ENCODE measurements at places on chromosomes 3 and 15.

DNA sequence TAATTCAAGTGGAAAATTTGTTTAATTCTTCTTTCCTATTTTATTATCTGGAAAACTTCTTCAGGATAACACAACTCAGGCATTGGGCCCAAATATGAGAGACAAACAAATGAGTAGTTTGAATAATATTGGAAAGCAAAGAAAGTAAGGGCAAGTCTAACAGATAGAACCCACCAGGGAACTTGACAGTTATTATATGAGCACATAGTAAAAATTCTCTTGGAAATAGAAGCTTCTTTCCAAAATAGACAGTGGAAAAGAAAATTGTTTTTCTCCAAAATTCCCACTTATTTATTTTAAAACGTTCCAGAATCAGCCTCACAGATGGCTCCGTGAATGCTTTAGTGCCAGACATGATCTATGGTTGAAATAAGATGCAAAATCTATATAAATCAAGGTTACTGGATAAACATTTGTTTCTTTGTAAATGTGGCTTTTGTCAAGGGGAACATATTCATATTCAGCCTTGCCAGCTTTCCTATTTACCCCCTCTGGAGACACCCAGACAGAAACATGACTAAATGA, 23.9 kb downstream of the LDHAL6B start:
- no peak for DNase-seq

- no peak for DNase-seq
Measured at GRCh38 chr3:108404368-108404767, 106.0 kb downstream of the MYH15 start.

GRCh38 chr15:73237910-73238309, 130.8 kb downstream of the HCN4 start:
- DNase-seq, result no peak

DNA sequence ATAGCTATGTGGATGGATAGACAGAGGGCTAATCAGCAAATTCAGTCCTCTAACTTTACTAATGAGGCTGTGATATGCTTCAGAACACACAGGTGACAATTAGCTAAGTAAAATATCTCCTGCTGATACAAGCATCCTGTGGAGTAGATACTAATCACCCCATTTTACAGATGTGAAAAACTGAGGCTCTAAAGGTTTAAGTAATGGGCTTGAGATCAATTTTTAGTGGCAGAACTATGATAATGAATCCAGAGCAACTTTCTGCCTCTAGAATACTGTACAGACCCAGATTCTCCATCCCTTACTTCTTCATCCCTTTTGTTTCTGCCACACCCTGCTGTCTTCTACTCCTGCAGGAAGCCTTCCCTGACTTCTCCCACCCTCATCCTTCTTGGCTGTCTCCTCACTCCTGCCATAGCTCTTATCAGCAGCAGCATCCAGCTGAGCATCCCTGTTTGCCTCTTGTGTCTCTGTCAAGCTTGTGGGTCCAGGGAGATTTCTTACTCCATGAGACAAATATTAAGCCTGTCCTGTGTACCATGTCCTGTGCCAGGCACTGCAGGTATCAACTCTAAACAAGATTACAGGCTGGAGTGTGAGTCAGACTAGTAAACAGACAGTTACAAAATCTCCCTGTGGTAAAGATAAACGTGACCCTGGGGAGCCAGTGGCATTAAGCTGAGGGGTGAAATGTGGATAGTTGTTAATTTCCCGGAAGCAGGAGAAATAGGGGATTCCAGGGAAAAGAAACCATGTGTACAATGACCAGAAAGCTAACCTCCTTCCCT, 39.2 kb downstream of the SLC6A11 start:
- DNase-seq, result no peak

GRCh38 chr3:127438951-127439350, 151.1 kb upstream of the PRR20G start:
- DNase-seq, result no peak

DNA sequence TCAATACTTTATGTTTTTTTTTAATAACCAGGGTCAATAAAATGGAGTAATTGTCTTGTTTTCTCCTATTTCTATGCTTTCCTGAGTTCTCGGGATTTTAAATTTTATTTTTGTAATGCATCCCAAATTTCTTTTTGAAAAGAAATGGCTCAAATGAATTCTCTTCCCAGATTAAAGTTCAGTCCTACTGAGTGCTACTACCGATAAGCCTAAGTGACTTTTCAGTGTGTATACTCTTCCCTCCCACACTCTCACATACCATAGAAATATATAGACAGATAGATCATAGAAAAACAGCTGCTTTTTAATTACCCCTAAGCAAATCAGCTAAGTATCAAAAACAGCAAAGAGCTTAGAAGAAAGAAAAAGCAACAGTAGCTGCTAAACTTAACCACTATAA, 1.5 kb downstream of the SERPINI1 start:
- no peak for DNase-seq
